Bronchial epithelial cell (primary cell): ENCODE measurements at places on chromosomes 5 and 9. TPM values are rescaled to one million over a fixed set of nuclear protein-coding genes. Genes with fewer than 3 reads are reported as not detected.

GRCh38 chr5:144048259-144048856 is 122.1 kb downstream of the YIPF5 start:
- no peak for DNase-seq

- DNase-seq: peak; percentile 90
Measured at GRCh38 chr5:172443441-172444109, 10.8 kb downstream of the SH3PXD2B start.

DNA sequence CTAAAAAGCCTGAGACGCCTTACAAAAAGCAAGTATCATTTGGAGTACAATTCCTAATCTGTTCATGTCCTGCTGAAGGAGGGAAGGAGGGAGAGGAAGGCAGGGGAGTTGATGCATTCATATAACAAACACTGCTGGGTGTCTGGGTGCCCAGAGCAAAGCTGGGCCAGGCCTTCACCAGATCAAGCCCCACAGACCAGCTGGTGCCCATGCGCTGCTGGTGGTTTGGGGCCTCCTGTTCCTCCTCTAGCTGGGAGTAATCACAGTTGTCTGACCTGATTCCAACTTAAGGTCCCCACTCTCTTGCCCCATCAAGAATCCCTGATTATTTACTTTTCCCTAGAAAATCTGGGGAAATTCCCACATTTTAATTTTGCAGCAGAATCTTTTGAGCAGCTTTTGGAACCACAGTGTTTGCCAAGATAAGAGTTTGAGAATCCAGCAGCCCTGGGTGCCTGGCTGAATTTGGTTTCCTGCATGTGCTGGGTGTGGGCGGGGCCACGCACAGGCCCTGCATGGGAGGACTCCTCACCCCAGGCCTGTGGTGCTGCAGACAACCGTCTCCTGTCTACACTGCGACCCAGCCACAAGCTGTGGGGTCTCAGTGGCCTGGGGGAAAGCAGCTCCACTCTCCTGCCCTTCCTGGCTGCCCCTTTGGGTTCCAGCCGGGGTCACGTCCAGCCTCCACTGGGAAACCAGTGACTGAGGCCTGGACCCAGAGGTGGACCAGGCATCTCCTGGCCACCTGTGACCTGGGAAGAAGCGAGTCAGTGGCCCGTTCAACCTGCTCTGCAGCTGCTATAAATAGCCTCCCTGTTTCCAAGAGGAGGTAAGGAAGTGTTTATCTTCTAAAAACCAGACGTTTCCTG is 47.5 kb downstream of the NEURL1B start:
- DNase-seq: peak; percentile 51

- peak; percentile 66 for DNase-seq
Measured at GRCh38 chr5:98570010-98570409, 203.5 kb upstream of the RGMB start.

DNA sequence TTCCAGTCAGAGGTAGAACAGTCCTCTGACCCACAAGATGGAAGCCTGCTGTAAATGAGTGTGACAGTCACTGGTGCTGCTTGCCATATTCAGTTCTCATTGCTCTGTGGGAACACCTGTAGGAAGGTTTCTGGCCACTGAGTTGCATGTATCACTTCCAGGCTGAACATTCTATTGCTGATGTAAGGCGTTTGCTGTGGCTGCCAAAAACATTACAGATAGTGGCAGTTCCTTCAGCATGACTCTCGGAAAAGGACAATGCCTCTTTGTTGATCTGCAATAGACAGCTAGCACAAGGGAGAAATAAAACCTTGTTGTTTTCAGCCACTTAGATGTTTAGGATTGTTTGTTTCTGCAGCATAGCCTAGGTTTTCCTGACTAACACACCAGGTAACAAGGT is 217.2 kb downstream of the AGTPBP1 start:
- no peak for DNase-seq

DNA sequence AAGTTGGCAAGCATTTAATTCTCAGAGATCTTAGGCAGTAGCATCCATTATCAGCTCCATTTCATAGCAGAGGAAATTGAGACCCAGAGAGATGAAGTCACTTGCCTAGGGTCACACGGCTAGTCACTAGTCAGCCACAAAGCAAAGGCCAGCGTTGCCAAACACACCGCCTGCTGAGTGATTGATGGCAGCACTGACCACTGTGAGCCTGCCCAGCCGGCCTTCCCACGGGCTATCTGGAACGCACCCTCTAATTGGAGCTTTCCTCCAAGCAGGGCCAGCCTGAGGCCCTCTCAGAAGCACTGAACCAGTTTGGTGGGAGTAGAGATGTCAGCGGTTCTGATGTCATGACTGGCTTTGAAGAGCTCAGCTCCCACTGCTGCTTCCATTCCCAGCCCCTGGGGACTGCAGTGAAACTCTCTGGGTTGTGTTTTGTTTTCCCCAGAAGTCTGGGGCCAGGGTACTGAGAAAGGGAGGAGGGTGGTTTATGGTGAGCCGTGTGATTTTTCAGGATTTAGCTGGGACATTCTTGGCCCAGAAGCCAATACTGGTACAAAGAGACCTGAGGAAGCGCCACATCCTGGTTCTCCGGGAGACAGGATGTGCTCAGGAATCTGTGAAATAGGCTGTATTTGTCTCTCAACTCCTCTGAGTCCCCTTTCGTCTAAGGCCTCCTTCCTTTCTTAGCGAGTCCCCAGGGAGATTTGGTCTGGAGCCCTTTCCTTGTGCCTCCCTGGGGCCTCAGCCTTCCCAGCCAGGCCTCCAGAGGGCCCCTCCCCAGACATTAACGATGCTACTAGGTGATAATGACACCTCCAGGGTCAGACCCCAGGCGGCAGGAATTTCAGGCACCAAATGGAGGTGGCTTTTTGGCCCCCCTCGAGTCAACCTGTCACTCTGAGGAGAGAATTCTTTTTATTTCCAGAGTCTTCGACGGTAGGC is 44.5 kb downstream of the SPRY4 start:
- DNase-seq: no peak

- no peak for DNase-seq
Measured at GRCh38 chr9:12666813-12667212, 26.4 kb upstream of the TYRP1 start.

NUTM2F gene
- not detected in 2 replicates for total RNA-seq

- DNase-seq: no peak
Measured at GRCh38 chr9:90891308-90892040, 89.9 kb downstream of the SYK start.

BSPRY gene
- total RNA-seq: 1.8 and 20.4 TPM in 2 replicates

MED7 gene
- 7.9 and 8.2 TPM in 2 replicates for total RNA-seq

CCL19 gene
- total RNA-seq: not detected in 2 replicates

ECM2 gene
- total RNA-seq: 0.26 and 0.90 TPM in 2 replicates

- no peak for DNase-seq
Measured at GRCh38 chr5:91910247-91910646, 527.1 kb upstream of the ARRDC3 start.

SPATA31D4 gene
- not detected in 2 replicates for total RNA-seq

PDE8B gene
- under 0.01 TPM in 1 of 2 replicates, not detected in the other for total RNA-seq

NAIP gene
- 0.26 and 0.64 TPM in 2 replicates for total RNA-seq

SIMC1 gene
- 1.3 and 2.4 TPM in 2 replicates for total RNA-seq

DNA sequence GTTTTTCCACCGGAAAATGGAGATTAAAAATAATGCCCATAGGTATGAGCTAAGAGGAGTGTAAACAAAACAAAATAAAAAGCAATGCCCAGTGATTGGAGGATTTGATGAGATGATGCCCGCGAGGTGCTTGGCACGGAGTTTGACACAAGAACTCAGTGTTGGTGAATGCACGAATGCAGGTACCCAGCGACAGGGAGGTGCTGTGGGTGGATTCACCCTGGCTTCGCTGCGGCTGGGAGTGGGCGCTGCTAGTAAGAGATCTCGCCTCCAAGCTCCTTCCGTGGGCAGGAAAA is 526 bp upstream of the STXBP1 start:
- no peak for DNase-seq

PCDHGA8 gene
- under 0.01 and 0.51 TPM in 2 replicates for total RNA-seq

- no peak for DNase-seq
Measured at GRCh38 chr5:26572480-26572879, 465.9 kb downstream of the CDH9 start.

CCNJL gene
- total RNA-seq: 4.2 and 4.4 TPM in 2 replicates

INIP gene
- 16.1 and 17.1 TPM in 2 replicates for total RNA-seq

PPP3R2 gene
- total RNA-seq: not detected in 2 replicates

- peak; percentile 16 for DNase-seq
Measured at GRCh38 chr9:6910032-6910431, 152.3 kb downstream of the KDM4C start.

GRCh38 chr9:9494336-9494735 is 1118.5 kb downstream of the PTPRD start:
- no peak for DNase-seq

RMRP gene
- total RNA-seq: 15,881 and 37,648 TPM in 2 replicates

GNPDA1 gene
- total RNA-seq: 40.1 and 67.1 TPM in 2 replicates

DNA sequence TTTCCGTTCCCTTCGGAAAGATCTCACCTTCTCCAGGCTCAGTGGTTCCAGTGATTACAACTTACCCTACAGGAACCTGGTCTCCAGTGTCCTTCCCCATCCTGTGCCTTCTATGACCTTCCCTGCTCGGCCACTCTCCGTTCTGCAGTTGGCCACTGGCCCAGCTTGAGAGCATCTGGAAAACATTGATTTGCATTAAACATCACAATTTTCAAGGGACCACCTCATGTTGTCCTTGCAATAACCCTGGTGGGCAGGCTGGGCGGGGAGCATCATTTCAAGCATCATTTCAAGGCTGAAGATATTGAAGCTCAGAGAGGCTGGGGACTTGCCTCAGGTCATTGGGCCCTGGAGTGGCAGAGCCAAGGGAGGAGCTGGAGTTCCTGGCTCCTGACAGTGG is 177.4 kb downstream of the SEC61B start:
- DNase-seq: no peak

- peak; percentile 63 for DNase-seq
Measured at GRCh38 chr5:60843936-60844905, at the start of gene ELOVL7. Gene ELOVL7, minus strand, starts transcription at chr5:60844269. Its CDS starts 56,872 bp downstream, at chr5:60787397.

IFNA21 gene
- total RNA-seq: not detected in 2 replicates

GRCh38 chr9:134548618-134549017 is 93.0 kb upstream of the COL5A1 start:
- no peak for DNase-seq

DNA sequence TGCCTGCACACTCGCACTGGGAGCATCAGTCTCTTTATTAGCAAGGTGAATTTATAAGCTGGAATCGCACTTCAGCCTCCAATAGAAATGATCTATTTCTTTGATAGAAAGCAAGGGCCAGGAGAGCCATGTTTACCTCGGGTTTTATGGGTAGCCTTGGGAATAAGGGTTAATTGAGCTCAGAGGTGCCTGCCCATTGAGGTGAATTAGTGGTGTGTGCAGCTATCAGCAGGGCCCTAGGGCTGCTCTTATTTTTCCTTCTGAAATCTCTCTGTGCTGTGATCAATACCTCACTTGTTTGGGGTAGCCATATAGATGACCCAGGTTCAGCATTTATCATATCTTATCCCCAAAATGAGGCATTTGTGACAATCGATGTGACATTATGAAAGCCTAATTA is 297.8 kb downstream of the EBF1 start:
- no peak for DNase-seq

COL23A1 gene
- total RNA-seq: 0.13 and 0.26 TPM in 2 replicates

CCDC152 gene
- total RNA-seq: under 0.01 and 0.38 TPM in 2 replicates

GRCh38 chr5:169941542-169941941 is 38.8 kb downstream of the INSYN2B start:
- DNase-seq: no peak

DNA sequence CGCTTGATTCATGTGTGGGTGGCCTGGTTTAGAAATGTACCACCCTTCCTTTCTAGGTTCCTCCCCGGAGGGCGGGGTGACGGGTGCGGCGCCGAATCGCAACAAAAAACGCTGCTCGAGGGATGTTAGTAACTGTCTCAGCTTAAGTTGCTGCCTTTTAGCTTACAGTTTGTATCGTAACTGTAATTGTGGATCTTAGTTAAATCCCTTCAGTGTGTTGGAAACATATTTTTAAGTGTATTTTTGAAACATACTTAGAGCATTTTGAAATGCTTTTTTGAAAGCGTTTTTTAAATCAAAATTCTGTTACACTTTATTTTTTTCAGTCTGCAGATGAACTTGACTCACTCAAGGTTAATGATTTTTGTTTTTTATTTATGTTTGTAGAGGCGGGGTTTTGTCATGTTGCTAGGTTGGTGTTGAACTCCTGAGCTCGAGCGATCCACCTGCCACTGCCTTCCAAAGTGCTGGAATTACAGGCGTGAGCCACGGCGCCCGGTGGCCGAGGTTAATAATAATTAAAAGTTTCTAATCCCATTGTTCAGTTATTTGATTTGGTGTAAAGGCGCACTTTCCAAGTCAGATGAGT is 997 bp upstream of the CHD1 start:
- no peak for DNase-seq

WDR38 gene
- total RNA-seq: not detected in 2 replicates

- DNase-seq: no peak
Measured at GRCh38 chr9:71795097-71795813, 26.9 kb upstream of the CEMIP2 start.

DNA sequence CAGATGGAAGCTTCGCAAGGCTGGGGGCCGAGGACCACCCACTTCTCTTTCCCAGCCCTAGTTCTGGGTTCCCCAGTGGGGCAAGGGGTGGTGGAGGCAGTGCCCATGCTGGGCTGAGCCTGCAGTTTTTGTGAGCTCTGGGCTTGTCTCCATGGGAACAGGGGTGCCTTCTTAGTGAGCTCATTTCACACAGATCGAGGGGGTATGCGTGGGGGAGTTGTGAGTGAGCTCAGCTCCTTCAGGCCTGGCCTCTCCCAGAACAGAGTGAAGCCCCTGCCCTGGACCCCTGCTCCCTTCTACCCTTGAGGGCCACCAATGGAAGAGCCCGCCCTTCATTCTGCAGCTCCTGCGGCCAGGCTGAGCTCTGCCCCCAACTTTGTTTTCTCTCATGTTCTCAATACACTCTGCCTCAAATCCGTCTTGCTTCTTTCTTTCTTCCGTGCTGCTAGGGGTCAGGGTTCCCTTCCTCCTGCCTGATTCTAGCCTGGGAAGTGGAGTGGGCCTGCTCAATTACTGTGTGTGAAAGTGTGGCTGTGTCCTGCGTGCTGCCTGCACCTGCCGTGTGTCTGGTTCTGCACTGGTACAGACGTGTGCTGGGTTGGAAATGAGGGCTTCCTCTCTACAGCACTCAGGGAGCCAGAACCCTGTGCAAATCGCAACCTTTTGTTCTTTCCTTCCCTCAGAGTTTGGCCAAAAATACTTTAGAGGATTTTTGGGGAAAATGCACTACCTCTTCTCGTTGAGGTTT is 9.0 kb upstream of the MYOZ3 start:
- no peak for DNase-seq

GRCh38 chr9:91781116-91781515 is 168.9 kb downstream of the ROR2 start:
- no peak for DNase-seq

DNA sequence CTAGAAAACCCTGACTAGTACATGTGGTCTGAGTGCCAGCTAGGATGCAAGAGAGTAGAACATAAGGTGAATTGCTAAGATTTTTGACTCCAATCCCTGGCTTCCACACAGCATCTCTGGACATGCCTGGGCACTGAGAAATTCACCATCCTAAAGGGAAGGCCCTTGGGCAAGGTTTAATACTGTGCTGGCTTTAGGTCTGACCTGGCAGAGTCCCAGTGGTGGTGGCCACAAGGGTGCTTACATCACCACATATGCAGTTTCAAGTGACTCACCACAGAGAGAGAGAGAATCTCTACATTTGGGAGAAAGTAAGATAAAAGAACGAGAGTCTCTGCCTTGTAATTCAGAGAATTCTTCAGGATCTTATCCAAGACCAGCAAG is 661.6 kb upstream of the C9orf72 start:
- DNase-seq: peak; percentile 94

- DNase-seq: no peak
Measured at GRCh38 chr9:83313781-83314180, 224.4 kb downstream of the FRMD3 start.

PCDHGB7 gene
- total RNA-seq: 1.3 and 3.3 TPM in 2 replicates

TYRP1 gene
- not detected in 2 replicates for total RNA-seq

TAS2R1 gene
- not detected in 2 replicates for total RNA-seq
